Lung microvascular endothelial cell (primary cell): ENCODE measurements at places on chromosomes 16 and 17. TPM values are rescaled to one million over a fixed set of nuclear protein-coding genes. Genes with fewer than 3 reads are reported as not detected.

NKD1 gene
- total RNA-seq, result under 0.01 TPM in 2 replicates

QPRT gene
- under 0.01 and 0.20 TPM in 2 replicates for total RNA-seq

C16orf92 gene
- not detected in 2 replicates for total RNA-seq

KRT25 gene
- total RNA-seq, result not detected in 2 replicates

GOT2 gene
- total RNA-seq, result 30.8 and 34.2 TPM in 2 replicates

NPIPB9 gene
- 0.44 and 1.4 TPM in 2 replicates for total RNA-seq

KRT222 gene
- total RNA-seq, result not detected in 2 replicates

TRPV2 gene
- total RNA-seq, result 23.2 and 29.4 TPM in 2 replicates

SLC6A2 gene
- total RNA-seq, result not detected in 2 replicates

GNAO1 gene
- not detected in 2 replicates for total RNA-seq

KRT39 gene
- not detected in 2 replicates for total RNA-seq

TBC1D3E gene
- not detected in 2 replicates for total RNA-seq

MVD gene
- 40.8 and 42.3 TPM in 2 replicates for total RNA-seq

ARHGAP44 gene
- 0.20 and 0.22 TPM in 2 replicates for total RNA-seq

MEIOB gene
- total RNA-seq, result not detected in 2 replicates

EVI2A gene
- total RNA-seq, result under 0.01 and 0.87 TPM in 2 replicates

CCL8 gene
- not detected in 2 replicates for total RNA-seq

EMP2 gene
- 11.3 and 32.7 TPM in 2 replicates for total RNA-seq

ABAT gene
- 1.1 and 1.6 TPM in 2 replicates for total RNA-seq

TSPOAP1 gene
- under 0.01 TPM in 1 of 2 replicates, not detected in the other for total RNA-seq

CDK12 gene
- 12.4 and 19.2 TPM in 2 replicates for total RNA-seq

PRR35 gene
- total RNA-seq, result not detected in 2 replicates

SPECC1 gene
- total RNA-seq, result 0.22 and 0.60 TPM in 2 replicates

MRPS7 gene
- total RNA-seq, result 60.9 and 61.0 TPM in 2 replicates

LRRC75A gene
- total RNA-seq, result 0.99 and 1.1 TPM in 2 replicates

EPX gene
- total RNA-seq, result not detected in 2 replicates

MT1E gene
- 30.2 and 176 TPM in 2 replicates for total RNA-seq

TLCD3A gene
- total RNA-seq, result 12.2 and 14.5 TPM in 2 replicates

GLIS2 gene
- 0.20 and 0.65 TPM in 2 replicates for total RNA-seq

KRTAP4-6 gene
- total RNA-seq, result not detected in 2 replicates

TBC1D3K gene
- not detected in 2 replicates for total RNA-seq

SOCS1 gene
- 0.22 and 0.79 TPM in 2 replicates for total RNA-seq

MYH8 gene
- total RNA-seq, result not detected in 2 replicates

NPIPB8 gene
- total RNA-seq, result 0.20 TPM in 1 of 2 replicates, not detected in the other

TERB1 gene
- total RNA-seq, result under 0.01 TPM in 1 of 2 replicates, not detected in the other

PRSS36 gene
- 0.22 and 0.99 TPM in 2 replicates for total RNA-seq

CBLN1 gene
- total RNA-seq, result not detected in 2 replicates
